HL-60 (cell line): ENCODE measurements at places on chromosomes 6 and 20.

DNA sequence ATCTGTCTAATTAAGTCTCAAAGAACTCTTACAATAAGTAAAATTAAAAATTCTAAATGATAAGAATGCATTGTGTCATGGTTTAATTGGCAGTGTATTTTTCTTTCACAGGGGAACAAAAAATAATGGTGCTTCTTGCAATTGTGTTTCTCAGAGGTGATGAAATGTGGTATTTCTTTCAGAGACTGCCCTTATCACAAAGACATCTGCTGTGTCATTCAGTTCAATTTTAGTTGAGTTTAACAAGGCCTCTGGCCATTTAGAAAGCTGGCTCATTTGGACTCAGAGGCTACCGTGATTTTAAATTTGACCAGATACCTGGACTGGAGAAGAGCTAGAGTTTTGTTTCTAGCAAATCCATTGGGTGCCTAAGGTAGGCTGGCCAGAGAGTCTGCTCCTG is 23.6 kb upstream of the ZNF831 start:
- DNase-seq = no peak

GRCh38 chr6:106099235-106099537 is 13.1 kb downstream of the PRDM1 start:
- DNase-seq = no peak

DNA sequence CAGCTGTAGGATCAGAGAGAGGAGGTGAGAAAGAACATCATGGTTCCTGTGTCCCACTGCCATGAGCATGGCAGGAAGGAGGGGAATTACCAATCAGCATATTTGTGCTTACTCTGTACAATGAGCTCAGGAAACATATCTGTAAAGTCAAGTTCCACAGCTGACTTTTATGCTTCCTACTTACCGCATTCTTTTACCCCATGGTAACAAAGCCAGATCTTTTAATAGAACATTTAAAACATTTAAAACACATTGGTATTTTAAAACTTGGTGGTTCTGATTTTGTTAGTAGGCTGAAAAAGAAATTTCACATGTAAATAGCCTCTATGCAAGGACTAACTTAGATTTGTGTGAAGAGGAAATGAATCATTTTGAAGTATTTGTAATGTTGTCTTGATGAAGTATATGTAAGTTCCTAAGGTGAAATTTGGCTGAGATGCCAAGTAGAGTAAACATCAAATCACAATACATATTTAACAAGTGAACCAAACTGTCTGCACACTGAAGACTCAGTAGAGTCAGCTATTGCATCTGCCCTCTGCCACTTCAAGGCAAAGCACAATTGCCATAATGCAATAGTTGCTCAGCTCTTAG is 114.7 kb downstream of the GJA10 start:
- DNase-seq = no peak

GRCh38 chr6:112636650-112637262 is 289.6 kb downstream of the RFPL4B start:
- DNase-seq = no peak

DNA sequence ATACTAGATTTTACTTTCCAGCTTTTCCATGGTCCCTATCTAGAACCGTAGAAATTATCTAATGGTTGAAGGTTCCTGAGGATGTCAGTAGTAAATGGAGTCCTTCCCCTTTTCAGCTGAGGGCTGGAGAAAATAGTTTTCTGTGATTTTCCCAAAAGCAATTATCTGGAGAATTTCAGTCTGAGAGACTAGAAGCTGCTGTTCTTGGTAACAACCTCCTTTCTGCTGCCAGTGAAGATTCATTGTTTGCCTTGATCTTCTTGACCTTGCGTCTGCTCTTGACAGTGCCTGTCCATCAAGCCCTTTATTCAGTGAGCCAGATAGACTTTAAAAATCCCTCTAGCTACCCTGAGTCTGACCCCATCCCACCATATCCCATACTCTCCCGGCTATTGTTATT is 73.1 kb downstream of the PHACTR2 start:
- DNase-seq = no peak

GRCh38 chr6:107578642-107579341 is 88.9 kb downstream of the SOBP start:
- no peak for DNase-seq

- no peak for DNase-seq
These were observed 12.7 kb upstream of the ME1 start for GRCh38 chr6:83443516-83443915.

DNA sequence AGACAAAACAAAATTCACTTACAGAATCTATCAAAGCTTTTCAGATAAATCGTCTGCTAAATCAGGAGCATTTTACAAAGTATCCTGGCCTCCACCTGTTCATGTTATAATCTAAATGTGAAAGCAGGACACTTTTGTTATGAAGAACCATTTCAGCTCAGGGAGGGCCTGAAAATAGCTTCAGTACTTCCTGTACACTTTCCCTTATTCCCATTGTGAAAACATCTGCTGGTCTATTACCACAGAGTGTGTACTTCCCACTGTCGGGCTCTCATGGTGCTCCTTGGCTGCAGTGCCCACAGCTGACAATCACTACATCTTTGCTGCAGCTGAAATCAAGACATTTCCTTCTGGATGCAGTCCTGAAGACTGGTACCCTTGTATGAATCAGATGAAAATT is 128.1 kb downstream of the OPRM1 start:
- DNase-seq = no peak

DNA sequence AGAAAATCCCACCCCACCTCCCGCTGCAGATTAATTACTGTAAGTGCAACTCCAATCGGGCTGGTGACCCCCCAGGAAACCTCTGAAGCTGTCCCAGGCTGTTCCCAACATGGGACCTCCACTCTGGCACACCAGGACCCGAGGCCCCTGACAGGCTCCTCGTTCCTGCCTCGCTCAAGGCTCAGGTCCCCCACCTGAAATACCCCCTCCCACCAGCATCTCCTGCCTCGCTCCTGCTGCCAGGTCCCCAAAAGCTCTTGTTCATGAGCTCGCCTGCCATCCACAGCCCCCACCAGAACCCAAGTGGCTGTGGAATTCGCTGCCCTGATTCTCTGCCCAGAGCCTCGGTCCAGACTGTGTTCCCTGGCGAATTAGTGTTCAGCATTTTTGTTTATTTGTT is 26.1 kb downstream of the NPEPL1 start:
- no peak for DNase-seq

DNA sequence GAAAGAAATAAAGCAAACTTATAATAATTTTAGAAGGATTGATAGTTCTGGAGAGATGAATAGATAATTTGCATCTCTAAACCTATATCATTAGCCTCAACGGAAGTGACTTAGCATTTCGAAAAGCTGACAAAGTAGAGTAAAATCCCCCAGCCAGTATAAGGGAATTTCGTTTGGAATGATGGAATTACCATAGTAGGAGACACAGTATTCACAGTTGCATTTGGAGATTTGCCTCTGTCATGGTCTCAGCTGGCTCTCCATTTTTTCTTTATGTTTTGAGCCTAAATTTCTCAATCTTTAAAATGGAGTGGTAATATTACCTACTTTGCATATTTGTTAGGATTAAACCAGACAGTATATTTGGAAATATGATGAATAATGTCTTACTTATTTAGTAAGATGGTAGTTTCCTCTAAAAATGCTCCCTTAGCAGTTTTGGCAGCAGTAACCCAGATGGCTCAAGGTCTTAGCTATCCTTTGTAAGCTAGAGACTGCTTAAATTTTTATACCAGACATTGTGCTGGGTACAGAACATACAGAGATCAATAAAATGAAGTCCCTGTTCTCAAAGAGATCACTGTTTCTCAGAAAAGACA is 58.2 kb downstream of the SMAP1 start:
- no peak for DNase-seq

DNA sequence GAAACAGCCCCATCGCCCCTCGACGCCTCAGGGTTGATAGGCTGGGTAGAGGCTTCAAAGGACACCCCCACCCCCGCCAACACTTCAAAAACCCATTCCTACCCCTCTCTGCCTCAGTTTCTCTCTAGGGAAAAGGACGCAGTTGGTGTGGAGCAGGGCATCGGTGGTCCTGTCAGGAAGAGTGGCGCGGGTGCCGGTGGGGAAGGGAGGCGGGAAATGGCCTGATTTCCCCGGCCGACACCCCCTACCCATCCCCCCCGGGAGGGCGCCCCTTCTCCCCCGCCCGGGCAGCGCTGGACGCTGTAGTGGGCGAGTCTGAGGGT is 367 bp downstream of the NRSN2 start:
- DNase-seq = no peak

GRCh38 chr6:157400676-157401075 is 19.7 kb downstream of the ZDHHC14 start:
- no peak for DNase-seq

DNA sequence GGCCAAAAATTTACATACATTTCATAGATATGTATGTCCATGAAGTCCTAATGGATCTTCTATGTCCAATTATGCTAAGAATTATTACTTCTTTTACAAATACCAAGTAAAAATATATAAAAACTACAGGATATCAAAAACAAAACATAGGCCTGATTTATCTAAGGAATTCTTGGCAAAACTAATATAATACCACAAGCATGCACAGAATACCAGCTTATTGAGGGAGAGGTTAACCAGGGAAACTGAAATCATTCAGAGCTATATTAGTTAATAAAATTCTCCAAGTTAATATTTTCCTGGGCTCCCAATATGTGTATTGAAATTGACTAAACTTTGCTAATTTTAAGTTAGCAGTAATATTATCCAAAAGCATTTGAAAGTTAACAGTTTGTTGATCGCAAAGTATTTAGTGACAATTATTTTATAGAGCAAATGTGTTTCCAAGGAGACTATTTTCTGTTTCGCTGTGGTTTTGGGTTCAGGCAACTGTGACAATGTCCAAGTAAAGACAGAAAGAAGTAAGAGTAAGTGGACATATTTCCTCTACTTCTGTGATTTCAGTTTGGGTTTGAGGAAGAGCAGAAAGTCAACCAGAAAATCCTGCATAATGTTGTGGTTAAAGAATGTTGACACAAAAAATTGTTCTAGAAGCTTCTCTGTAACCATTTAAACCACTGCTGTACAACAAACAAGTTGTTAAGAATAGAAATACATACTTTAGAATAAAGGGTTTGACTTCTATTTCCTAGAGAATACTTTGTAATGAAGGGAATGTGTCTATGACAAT is 167.4 kb downstream of the COL21A1 start:
- DNase-seq = no peak

GRCh38 chr6:87869064-87869905 is 167.3 kb upstream of the AKIRIN2 start:
- no peak for DNase-seq

- DNase-seq = no peak
These were observed 76.0 kb upstream of the ADGRB3 start for GRCh38 chr6:68559070-68559469.

DNA sequence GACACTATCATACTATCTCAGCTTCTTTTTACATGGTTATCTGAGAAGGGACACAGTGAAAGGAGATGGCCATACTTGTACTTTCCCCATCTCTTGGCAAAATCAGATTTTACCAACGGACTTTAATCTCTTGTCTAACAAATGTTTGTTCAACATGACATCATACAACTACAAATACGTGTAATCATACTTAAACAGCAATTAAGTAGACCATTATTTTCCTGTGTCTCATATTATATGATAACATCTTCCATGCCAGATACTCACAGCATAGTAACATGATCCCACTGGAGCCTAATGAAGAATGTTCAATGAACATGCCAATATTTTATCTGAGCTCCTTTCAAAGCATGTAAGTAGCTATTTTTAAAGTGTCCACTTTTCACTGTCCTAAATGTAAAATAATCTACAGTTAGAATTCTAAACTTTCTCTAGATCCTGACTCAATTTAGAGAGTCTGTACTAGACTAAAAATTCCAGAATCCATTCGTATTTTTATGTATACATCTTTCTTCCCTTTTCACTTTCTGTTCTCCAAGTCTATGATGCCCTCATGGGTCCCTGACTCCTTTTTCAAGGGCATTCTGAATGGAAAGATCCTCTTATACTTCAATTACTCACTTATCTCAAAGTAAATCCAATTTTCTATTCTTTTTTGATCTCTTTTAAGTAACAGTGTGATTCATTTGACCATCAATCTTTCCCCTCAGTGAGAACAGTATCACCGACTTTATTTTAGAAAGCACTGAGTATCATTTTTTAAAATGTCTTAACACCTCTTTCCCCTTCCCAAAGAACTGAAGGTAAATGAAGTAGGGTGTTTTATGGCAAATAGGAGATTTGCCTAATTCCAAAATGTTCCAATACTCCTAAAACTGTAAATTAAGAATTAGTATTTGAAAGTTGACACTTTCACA is 133.5 kb downstream of the CDK19 start:
- no peak for DNase-seq

DNA sequence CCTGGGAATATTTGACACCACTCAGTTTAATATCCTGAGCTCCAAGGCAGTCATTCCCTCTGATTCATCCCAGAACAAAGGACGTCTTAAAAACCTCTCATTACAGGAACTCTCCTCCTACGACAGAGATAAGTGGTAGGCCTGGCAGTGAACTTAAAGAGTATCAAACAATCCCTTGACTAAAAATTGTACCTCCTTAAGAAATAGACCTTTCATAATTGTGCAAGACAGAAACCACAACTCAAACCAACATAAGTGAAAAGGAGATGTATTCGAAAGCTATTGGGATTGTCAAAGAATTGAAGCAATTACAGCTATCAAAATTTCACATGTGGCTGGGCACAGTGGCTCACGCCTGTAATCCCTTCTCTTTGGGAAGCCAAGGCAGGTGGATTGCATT is 19.1 kb upstream of the BNIP5 start:
- peak; percentile 36 for DNase-seq

DNA sequence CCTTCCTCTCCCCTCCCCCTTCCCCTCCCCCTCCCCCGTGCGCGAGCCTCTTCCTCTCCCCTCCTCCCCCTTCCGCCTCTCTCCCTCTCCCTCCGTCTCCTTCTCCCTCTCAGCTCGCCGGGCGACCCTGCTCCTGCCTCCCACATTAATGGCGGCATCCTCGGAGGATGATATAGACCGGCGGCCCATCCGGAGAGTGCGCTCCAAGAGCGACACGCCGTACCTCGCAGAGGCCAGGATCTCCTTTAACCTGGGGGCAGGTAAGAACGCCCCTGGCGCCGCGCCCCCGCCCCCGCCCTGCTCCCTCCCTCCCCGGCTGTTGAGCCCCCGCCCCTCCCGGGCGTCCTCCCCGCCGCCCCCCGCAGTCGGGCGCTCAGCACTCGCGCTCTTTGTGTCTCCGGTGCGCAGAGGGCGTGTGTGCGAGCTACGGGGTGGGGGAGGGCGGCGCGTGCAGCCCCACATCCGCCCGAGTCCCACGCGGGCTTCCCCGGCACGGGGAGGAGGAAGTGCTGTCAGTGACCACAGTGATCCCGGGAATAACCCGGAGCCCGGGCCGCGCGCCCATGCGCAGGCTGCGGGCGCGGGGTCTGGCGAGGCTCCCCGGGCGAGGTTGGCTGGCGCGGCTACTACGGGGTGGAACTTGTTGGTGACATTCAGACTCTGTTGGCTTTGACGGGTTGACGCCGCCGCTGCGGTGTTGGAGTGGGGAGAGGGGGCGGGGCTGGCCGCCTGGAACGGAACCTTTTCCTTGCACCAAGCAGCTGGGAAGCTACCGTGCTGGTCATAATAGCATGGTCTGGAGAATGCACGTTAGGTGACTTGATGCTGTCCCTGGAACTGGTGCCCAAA is 33.2 kb downstream of the PHACTR1 start:
- no peak for DNase-seq

DNA sequence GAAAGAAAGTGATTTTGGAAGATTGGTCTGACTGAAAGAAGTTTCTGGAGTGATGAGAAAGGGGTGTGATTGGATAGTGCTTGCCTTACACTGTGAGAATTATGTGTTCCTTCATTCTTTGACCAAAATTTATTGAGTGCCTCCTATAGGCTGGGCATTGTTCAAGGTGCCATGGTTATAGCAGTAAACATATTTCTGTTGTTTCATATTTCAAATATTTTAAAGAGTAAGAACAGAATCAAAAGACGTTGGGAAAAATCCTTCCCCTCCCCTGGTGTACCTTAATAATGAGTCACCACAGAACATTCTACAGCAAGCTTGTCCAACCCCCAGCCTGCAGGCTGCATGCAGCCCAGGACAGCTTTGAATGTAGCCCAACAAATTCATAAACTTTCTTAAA is 78.6 kb downstream of the GCLC start:
- no peak for DNase-seq
